HCEC 1CT (cell line): ENCODE measurements at places on chromosomes 1 and 21.
A peak's percentile ranks its signal among the peaks of the same experiment; 100 is the strongest.

DNA sequence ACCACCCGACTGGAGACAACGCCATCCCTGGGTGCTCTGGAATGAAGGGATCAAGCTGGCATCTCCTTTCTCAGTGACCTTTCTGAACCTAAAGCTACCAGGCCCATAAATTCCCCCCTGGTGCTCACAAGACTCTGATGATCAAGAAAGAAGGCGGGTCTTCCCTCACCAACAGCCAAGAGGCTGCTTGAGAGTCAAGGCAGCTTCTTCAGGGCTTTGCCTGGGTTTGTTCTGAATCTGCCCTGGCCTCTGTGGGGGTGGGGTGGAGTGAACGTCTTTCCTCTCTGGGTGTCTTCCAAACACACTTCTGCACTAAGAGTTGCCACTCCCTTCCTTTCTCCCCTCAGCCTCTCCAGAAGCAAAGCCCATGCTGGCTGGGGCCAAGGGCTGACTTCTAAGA lies 36.1 kb downstream of the CD247 start:
- DNase-seq: no peak

- DNase-seq: peak; percentile 1
Measured at GRCh38 chr21:39788383-39788782, 43.4 kb downstream of the IGSF5 start.

GRCh38 chr1:99363531-99363930 lies 99.2 kb downstream of the PLPPR4 start:
- DNase-seq: no peak

GRCh38 chr1:234933475-234933874 lies 195.2 kb downstream of the TOMM20 start:
- DNase-seq: peak; percentile 59

DNA sequence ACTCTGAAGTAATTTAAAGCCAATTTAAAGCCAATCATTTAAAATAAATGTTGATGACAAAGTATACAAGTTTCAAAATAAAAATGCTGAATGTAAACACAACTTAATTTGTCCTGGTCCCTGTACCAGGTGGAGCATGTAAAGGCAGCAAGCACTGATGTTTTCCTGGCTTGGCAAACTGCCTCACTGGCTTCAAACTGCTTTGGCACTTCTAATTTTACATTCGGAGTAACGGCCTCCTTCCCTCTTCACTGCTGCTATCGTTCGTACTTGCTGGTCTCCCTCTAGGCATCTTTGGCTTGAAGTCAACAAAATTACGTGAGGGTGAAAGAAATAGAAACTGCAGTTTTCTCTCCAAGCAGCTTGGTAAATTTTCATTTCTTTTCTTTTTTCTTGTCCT lies 287.9 kb downstream of the LTN1 start:
- DNase-seq: no peak
